Stimulated activated CD8-positive, alpha-beta memory T cell treated with anti-CD3 and anti-CD28 coated beads, Interleukin-7, amount 100 ng/mL, for 24 hours (primary cell): ENCODE measurements at places on chromosomes 5 and 9.

- no peak for DNase-seq
Observed at GRCh38 chr5:83844449-83845068, 123.9 kb upstream of the HAPLN1 start.

DNA sequence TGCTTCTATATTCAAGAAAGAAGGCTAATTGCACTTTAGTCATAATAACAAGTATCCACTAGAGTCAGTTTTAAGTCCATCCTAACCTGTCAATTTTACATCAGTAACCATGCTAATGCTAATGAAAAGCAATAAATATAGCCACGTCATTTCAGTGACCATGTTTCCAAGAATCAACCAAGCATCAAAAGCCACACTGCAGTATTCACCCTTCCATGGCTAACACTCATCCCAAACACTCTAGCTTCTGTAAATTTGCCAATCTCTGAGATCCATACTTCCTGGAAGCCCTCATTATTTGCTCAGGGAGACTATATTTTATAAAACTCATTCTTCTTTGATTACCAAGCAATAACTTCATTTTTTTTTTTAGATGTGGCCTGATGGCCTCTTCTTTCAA, 712.0 kb downstream of the CETN3 start:
- no peak for DNase-seq

GRCh38 chr5:85159395-85159794, 774.7 kb upstream of the EDIL3 start:
- DNase-seq: no peak

DNA sequence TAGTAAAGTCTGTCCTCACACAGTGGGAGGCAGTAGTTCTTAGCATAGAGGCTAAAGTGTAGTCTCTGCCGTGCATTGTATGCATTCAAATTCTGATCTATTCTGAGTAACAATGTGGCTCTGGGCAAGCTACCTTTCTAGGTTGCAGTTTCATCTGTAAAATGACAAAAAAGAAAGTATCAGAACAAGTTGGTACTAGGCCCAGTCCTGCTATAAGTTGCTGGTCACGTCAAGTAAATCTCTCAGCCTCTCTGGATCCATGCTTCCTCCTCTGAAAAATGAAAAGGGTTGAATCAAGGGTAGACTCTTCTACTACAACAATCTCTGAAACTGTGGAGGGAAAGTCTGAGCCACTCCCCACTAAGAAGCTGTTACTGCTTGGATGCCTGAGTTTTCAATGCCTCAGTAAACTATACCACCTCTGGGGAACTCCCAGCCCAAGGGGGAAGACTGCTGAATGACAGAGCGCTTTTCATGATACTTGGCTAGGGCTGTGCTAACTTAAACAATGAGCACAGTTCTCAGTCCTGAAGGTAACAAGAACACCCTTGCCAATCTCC, 34.5 kb upstream of the SPARC start:
- DNase-seq: no peak

- DNase-seq: no peak
Observed at GRCh38 chr5:113846941-113847340, 333.4 kb downstream of the YTHDC2 start.

DNA sequence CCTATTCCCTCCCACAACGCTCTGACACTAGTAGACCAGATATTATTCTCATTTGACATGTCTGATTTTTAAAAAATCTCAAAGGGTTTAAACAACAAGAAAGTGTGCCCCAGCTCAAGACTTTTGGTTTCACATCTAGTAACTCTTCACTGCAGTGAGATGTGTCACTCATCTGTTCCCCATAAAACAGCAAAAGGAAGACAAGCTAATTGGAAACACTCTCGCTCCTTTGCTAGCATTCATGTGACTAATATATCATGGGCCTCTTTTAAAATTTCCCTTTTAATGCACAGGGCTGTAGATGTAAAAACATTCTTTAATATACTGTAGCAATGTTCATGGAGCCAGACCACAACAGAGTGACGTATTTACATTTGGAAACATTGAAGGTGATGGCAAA, 372.6 kb downstream of the ZNF608 start:
- DNase-seq: no peak

- no peak for DNase-seq
Observed at GRCh38 chr5:138177941-138178515, 402 bp downstream of the BRD8 start.

DNA sequence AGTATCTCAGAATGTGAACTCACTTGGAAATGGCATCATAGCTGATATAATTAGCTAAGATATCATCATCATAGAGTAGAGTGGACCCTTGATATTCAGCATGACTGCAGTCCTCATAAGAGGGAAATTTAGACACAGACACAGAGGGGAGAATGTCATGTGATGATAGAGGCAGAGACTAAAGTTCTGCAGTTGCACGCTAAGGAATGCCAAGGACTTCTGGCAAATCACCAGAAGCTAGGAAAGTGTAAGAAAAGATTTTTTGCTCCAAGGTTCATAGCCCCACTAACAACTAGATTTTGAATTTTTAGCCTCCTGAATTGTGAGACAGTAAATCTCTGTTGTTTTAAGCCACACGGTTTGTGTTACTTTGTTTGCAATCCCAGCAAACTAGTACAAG, 612.6 kb upstream of the ST8SIA4 start:
- no peak for DNase-seq
